Prostate gland (tissue), 2 donors: ENCODE measurements at places on chromosomes 1 and 21.

GRCh38 chr1:13892198-13892597 lies 192.2 kb downstream of the PRDM2 start:
- no peak for DNase-seq

DNA sequence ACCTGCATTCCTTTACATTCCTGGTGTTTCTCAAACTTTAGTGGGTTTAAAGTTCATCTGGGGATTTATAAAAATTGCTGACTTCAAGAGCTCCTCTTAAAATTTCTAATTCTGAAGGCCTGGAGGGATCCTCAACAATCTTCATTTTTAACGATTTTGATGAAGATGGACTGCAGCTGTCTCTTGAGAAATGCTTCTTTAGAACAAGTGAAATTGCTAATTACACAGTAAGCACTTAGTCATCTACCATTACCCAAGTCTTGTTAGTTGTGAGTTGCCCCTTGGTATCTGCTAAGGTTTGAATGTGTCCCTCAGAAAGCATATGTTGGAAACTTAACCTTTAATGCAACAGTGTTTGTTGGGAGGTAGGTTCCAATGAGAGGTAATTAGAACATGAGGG lies 163.7 kb downstream of the LTN1 start:
- no peak for DNase-seq

DNA sequence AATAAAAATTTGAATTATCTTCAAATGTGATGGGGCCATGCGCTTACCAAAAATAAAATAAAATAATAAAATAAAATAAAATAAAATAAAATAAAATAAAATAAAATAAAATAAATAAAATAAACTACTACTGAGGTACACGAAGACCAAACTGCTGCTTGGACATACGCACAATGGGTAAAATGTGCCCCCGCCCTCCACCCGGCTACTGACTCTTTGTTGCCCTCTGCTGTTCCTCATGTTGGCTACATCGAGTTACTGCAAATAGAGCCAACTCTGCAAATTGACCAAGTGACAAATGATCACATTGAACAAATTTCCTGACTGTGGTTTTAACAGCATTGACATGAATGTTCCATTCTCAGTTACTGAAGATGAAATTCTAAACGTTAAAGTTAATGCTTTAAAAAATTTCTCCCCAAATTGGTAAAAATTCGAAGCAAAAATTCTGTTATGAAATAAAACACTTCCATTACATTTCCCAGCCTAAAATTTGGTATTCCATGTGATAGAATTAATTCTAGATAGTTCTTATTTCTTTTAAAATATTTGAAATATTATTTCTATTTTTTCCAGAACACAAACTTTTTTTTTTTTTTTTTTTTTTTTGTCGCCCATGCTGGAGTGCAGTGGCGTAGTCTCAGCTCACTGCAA lies 18.8 kb upstream of the MAP1LC3C start:
- peak; percentile 12 for DNase-seq

GRCh38 chr1:178938959-178939317 lies 68.1 kb upstream of the ANGPTL1 start:
- peak; percentile 41 for DNase-seq

DNA sequence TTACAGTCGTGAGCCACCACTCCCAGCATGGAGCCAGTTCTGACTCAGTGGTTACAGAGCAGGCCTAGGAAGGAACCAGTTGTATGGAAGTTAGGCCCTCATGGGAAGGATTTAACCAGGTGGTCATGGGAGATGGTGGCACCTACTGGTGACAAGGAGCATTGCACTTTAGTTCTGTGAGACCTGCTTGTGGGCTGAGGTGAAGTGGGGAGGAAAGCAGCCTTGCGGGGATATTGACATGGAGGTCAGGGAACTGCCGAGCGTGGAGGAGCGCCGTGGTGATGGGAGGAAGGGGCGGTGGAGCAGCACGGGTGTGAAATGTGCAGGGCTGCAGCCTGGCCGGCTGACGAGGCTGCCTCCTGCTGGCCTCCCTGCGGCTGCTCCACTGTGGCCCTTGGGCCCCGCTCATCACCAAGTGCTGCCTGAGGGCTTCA lies 100.4 kb downstream of the GALNT2 start:
- DNase-seq, result no peak

DNA sequence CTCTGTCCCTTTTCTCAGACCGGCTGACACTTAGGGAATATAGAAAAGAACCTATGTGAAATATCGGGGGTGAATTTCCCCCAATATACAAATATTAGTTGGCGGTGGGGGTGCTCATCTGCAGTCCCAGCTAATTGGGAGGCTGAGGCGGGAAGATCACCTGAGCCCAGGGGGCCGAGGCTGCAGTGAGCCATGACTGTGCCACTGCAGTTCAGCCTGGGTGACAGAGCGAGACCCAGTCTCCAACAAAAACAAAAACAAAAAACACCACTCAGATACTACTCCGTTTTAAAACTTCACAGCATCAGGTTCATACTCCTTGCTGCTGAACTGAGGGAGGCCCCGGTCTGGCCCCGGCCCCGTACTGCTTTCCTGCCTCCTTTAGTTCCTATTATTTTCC lies 5.9 kb upstream of the EXOSC10 start:
- no peak for DNase-seq

GRCh38 chr1:172323686-172324085 lies 96.8 kb upstream of the C1orf105 start:
- DNase-seq, result no peak

- no peak for DNase-seq
These were observed 17.2 kb downstream of the CFH start for GRCh38 chr1:196669051-196669450.

GRCh38 chr1:76250271-76250670 lies 175.7 kb downstream of the ST6GALNAC3 start:
- DNase-seq, result no peak

GRCh38 chr1:96482616-96483015 lies 239.0 kb upstream of the PTBP2 start:
- no peak for DNase-seq

GRCh38 chr1:150650193-150650592 lies 20.8 kb upstream of the ENSA start:
- DNase-seq, result no peak

- no peak for DNase-seq
These were observed 758.0 kb upstream of the B3GALT2 start for GRCh38 chr1:193944454-193944853.

GRCh38 chr1:197663162-197663953 lies 111.9 kb downstream of the DENND1B start:
- DNase-seq, result no peak

- no peak for DNase-seq
These were observed 721 bp downstream of the LRRIQ3 start for GRCh38 chr1:74197255-74197654.

GRCh38 chr1:29475326-29475725 lies 239.0 kb downstream of the PTPRU start:
- no peak for DNase-seq

- no peak for DNase-seq
These were observed 89.7 kb downstream of the ITSN1 start for GRCh38 chr21:33732038-33732437.

GRCh38 chr21:35478161-35479064 lies 429.3 kb upstream of the RUNX1 start:
- DNase-seq, result no peak

DNA sequence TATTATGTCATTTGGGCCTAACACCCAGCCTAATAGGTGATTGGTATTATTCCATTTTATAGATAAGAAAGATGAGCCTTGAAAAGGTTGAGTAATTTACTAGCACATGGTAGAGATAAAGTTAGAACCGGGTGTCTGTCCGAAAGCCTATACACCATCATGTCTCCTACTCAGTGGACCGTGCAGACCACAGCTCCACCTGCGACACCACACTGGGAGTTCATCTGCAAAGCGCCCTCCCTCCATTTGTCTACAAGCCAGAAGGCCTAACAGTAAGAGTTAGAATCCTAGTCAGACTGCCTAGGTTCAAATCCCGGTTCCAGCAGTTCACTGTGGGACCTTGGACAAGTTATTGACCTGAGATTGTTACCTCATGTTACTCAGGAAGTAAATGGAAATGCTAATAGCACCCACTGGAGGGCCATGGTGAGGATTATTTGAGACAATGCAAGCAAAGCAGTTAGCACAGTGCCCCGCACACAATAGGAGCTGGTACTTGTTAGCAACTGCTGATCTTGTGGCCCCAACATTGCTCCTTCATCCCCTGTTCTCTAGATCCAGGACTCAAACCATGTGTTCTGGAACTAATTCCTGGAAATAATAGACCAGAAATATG lies 20.5 kb downstream of the ARMH1 start:
- DNase-seq, result no peak

DNA sequence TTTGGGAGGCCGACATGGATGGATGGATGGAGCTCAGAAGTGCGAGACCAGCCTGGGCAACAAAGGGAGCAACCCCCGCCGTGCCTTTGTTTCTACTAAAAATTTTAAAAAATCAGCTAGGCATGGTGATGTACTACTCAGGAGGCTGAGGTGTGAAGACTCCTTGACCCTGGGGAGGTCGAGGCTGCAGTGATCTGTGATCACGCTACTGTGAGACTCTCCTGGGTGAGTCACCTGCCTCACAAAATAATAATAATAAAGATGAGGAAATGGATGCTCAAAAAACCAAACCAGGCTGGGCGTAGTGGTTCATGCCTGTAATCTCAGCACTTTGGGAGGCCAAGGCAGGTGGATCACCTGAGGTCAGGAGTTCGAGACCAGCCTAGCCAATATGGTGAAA lies 19.2 kb downstream of the DSTYK start:
- DNase-seq, result no peak

GRCh38 chr1:89938171-89939055 lies 56.5 kb upstream of the ZNF326 start:
- DNase-seq, result no peak

DNA sequence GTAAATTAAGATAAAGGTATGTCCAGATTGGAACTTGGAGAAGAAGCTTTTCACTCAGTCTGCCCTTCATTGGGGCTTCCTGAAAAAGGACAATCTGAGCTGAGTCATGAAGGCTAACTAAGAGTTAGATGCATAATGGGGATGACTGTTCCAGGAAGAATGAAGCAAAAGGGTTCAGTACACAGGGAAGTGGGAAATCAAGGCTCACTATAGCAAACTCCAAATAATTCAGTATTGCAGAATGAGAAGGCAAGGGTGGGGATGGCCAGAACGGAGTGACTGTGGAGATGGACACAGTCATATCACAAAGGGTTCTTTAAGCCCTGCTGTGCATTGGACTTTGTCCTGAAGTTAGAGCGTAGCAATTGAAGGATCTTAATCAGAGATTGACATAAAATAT lies 158.3 kb downstream of the FGGY start:
- no peak for DNase-seq

- no peak for DNase-seq
These were observed 80.3 kb upstream of the ARTN start for GRCh38 chr1:43853161-43853921.

DNA sequence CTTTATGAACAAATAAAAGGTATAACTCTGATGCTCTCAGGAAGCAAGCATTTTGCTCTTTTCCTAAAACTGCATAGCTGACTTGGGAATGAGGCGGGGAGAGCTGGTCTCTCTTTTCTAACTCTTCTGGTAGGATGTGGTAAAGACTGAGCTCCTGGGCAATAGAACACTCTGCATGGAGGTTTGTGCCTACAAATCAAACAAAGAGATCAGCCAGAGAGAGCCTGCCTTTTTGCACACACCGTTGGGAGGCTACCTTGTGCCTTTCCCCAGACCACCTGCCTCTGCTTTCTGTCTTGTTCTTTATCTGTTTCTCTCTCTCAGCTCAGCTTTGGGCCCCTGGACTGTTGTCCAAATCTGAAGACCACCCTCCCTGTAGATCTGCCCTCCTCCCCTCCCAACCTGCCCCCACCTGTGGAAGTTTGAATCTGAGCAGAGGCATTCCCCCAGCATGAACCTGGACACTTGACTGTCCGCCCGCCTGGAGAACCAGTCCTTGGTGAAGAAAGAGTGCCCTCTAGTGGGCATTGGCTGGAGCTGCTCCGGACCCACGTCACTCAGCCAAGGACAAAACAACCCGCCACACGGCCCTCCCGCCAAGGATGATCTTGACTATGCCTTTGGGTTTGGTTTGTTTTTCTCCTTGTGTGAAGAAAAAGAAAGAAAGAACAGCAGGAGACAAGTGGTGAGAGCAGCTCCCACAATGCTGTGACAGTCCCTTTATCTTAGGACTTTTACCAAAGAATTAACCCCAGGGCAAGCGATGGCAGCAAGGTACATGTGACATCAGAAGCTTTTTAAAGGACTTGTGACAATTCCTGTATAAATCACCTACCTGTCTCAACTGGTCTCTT lies 228.2 kb downstream of the PBX1 start:
- peak; percentile 89 for DNase-seq

GRCh38 chr1:40751802-40752201 lies 31.8 kb upstream of the KCNQ4 start:
- DNase-seq, result no peak

GRCh38 chr1:247385283-247385682 lies 30.7 kb upstream of the NLRP3 start:
- DNase-seq, result no peak

DNA sequence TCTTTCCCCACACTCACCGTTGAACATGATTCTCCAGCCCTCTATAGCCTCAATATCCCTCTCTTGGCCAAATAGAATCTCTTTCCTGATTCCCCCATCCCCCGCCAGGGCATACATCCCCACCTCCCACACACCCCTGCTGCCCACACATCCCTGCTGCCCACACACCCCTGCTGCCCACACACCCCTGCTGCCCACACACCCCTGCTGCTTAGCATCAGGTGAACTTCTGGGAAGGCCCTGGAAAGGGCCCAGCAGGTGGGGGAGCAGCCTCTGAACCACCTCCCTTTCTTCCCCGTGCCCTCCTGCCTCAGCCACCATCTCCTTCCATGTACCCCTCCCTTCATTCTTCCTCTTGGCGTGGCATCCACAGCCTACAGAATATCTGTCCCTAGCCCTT lies 15.9 kb upstream of the IFNLR1 start:
- no peak for DNase-seq

GRCh38 chr1:201284636-201285035 lies 1.3 kb downstream of the PKP1 start:
- no peak for DNase-seq

DNA sequence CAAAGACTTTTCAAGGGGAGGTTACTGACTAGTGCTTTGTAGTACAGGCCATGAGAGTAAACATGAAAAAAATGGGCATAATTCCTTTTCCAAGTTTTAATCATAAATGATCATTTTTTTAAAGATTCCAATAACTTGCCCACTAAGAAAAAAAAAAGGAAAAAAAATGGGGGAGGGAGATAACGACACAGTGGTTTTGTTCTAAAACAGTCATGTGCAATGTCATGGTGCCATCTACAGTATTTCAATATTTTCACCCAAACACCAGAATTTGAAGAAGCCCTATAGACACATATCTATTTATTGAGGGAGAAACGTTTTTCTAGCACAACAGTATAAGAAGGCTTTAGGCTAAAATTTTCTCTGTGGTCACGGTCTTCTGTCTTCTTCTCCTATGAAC lies 250.2 kb downstream of the LTN1 start:
- DNase-seq, result no peak

- no peak for DNase-seq
These were observed 518 bp downstream of the NCMAP start for GRCh38 chr1:24556414-24556795.
